Endothelial cell of umbilical vein (primary cell): ENCODE measurements at places on chromosomes 1 and 21.

DNA sequence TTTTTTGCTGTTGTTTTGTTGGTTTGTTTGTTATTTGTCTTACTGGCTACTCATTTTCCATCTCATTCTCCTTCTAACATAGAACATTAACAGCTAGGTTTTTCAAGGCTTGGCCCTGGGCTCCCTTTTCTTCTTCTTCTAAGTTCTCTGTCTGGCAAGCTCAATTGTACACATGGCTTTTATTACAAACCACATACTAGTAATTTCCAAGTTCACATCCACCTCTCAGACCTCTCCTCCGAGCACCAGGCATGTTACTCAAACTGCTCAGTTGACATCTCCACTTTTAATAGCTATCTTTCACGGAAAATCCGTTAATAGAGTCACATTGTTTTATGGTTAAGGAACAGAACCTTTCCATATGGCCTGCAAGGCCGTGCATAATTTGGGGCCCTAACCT lies 736.9 kb upstream of the ADAMTS5 start:
- H3K27me3 ChIP-seq = no peaks in the 10 kb centered on the region
- no peak overlapping the region for H3K27ac ChIP-seq
- no peaks in the 10 kb centered on the region for H3K36me3 ChIP-seq
- no peak for DNase-seq
- H3K4me1 ChIP-seq = no peaks in the 10 kb centered on the region

- DNase-seq = no peak
- no peaks in the 10 kb centered on the region for H3K4me1 ChIP-seq
- H3K36me3 ChIP-seq = no peaks in the 10 kb centered on the region
- H3K4me3 ChIP-seq = no peak overlapping the region
- no peak overlapping the region for H3K27ac ChIP-seq
These were observed 7.3 kb downstream of the C8B start for GRCh38 chr1:56958526-56958925.

DNA sequence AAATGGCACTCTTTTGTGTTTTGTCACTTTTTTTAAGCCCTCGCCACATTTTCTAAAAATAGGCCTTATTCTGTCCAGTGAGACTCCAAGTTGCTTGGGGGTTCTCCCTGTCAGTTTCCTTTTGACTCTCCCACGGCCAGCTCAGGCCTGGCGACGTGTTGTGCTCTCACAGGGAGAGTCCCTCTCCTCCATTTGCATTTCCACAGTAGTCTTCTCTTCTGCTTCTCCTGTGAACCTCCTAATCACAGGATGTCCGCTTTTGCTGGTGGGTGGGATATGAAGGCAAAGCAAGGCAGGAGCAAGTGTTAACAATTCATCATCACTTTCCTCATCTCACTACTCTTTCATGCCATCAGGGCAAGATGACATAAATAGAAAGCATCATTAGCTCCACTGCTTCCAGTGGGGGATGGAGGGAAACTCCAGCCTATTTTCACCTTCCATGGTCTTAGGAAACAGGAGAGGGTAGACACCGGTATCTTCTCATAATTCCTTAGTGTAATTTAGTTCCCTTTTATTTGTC lies 99.8 kb downstream of the INTS7 start:
- no peak overlapping the region for H3K27ac ChIP-seq
- DNase-seq = no peak
- no peaks in the 10 kb centered on the region for H3K27me3 ChIP-seq
- no peak overlapping the region for H3K4me3 ChIP-seq
- H3K36me3 ChIP-seq = no peaks in the 10 kb centered on the region
- no peaks in the 10 kb centered on the region for H3K4me1 ChIP-seq

- H3K27me3 ChIP-seq = no peaks in the 10 kb centered on the region
- no peaks in the 10 kb centered on the region for H3K36me3 ChIP-seq
These were observed 4.3 kb upstream of the FGGY start for GRCh38 chr1:59292562-59292961.

DNA sequence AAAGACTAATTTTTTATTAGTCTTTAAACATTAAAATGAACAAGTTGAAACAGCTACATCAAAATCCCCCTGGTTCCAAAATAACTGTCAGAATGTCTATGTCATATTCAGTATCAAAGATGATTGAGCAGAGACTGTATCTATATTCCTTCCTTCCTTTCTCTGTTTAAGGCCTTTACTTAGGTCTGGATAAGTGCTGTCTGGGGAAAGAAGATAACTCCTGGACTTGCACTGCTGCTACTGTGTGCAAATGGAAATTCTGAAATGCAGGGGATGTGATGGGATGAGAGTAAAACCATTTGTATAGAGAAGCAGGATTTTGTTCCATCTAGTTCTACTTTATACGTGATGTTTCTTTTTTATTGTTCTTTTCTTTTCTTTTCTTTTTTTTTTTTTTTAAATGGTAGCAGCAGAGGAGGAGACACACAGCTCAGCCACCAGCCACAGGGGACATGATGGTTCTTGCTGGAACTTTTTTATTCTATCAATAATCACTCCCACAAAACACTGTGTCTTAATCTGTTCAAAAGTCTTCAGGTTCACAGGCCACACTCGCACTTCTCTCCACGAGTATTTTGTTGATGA lies 33.6 kb upstream of the FOXE3 start:
- no peak for DNase-seq
- H3K4me1 ChIP-seq = no peaks in the 10 kb centered on the region
- H3K36me3 ChIP-seq = peaks cover 2% of the 10 kb centered on the region
- no peak overlapping the region for H3K4me3 ChIP-seq

DNA sequence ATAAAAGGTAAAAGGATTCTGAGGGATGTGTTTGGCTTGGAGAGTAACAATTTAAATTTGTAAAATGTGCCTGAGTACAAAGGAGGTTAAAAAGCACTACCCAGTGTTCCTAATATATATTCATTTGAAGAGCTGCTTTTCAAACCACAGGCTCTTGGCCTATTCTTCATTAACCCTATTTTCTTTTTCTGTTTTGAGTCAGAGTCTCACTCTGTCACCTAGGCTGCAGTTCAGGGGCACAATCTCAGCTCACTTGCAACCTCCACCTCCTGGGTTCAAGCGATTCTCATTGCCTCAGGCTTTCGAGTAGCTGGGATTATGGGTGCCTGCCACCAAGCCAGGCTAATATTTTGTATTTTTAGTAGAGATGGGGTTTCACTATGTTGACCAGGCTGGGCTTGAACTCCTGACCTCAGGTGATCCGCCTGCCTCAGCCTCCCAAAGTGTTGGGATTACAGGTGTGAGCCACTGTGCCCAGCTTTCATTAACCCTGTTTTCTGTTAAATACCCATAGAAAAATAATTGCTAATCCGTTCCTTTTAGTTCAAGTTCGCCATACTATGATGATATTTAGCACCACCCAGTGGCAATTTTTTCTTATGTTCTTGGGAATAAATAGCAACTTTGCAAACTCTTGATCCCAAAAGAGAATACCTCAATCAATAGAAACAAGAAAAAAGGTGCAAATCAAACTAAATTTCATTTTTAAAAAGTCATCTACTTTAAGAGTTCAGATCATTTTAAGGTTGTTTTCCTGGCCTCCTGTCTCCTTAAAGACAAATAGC lies 30.5 kb downstream of the ZBTB8OS start:
- peak; percentile 45 for DNase-seq
- H3K4me3 ChIP-seq = no peak overlapping the region
- H3K27ac ChIP-seq = no peak overlapping the region
- H3K4me1 ChIP-seq = no peaks in the 10 kb centered on the region

- no peaks in the 10 kb centered on the region for H3K27me3 ChIP-seq
- H3K36me3 ChIP-seq = no peaks in the 10 kb centered on the region
- H3K4me1 ChIP-seq = peaks cover 5% of the 10 kb centered on the region
- no peak overlapping the region for H3K4me3 ChIP-seq
These were observed 4.8 kb upstream of the LRRC8B start for GRCh38 chr1:89519779-89520358.

- no peak for DNase-seq
- no peak overlapping the region for H3K27ac ChIP-seq
- no peak overlapping the region for H3K4me3 ChIP-seq
- H3K4me1 ChIP-seq = no peaks in the 10 kb centered on the region
These were observed 28.1 kb upstream of the C1QA start for GRCh38 chr1:22608361-22608760.

DNA sequence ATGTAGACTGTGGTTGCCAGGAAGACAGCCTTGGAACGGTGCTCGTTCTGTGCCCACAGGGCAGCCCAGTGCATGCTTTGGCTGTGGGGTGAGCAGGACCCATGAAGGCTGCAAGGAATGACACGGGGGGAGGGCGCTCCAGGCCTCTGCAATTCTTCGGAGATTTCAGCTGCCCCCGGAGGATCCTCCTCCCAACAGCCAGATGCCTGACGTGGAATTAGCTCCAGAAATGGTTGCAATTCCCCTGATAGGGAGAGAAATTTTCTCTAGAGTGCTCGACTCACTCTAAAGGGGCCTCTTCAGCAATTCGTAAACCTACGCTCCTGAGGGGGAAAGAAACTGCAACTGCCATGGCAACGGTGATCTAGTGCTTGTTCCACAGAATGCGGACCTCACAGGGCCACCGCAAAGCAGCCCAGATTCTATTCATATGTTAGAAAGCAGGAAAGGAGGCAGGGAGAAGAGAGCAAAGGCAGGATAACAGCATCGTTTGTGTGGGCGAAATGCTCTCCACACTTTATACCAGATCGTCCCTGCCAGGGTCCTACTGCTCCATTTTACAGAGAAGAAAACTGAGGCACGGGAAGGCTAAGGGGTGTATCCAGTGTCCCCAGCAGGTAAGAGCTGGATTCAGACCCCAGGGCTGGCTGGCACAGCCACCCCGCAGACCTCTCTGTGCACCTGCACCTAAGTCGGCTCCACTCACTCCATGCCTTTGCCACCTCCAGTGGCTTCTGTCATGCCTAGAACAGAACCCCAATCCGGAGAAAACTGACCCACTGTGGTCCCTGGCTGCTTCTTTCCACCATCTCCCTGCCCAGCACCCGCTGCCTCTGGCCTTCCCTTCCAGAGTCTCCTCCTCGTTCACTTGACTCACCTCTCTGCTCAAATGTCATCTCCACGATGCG lies 11.9 kb upstream of the PDE9A start:
- H3K27me3 ChIP-seq = peaks cover 5% of the 10 kb centered on the region
- DNase-seq = no peak
- H3K36me3 ChIP-seq = no peaks in the 10 kb centered on the region
- H3K27ac ChIP-seq = no peak overlapping the region
- H3K4me1 ChIP-seq = no peaks in the 10 kb centered on the region

DNA sequence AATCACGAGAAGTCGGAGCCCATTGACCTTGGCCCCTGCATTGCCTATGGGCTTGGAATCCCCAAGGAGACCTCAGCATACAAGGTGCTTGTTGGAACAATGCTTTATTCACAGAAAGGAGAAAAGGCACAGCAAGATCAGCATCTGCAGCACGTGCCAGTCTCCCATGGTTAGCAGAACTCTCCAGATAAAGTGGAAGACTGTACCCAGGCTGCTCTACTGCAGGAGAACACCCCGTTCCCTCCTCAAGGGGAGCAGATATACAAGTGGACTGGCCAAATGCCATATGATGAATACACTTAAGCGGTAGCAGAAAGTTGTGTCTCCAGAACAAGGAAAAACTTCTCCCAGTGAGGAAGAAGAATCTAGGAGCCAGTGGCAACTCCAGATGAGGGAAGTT lies 53.5 kb downstream of the ST6GALNAC3 start:
- no peak for DNase-seq
- no peaks in the 10 kb centered on the region for H3K36me3 ChIP-seq
- no peaks in the 10 kb centered on the region for H3K4me1 ChIP-seq
- no peak overlapping the region for H3K4me3 ChIP-seq
- no peaks in the 10 kb centered on the region for H3K27me3 ChIP-seq
- H3K27ac ChIP-seq = no peak overlapping the region

- H3K27me3 ChIP-seq = no peaks in the 10 kb centered on the region
- H3K4me1 ChIP-seq = no peaks in the 10 kb centered on the region
- no peak overlapping the region for H3K4me3 ChIP-seq
- H3K27ac ChIP-seq = no peak overlapping the region
- no peaks in the 10 kb centered on the region for H3K36me3 ChIP-seq
These were observed 60.1 kb downstream of the TMCO4 start for GRCh38 chr1:19739628-19740027.

- H3K27me3 ChIP-seq = no peaks in the 10 kb centered on the region
These were observed 28.1 kb downstream of the CFAP74 start for GRCh38 chr1:1975535-1975934.

- H3K27ac ChIP-seq = no peak overlapping the region
These were observed 32.9 kb downstream of the NBPF3 start for GRCh38 chr1:21472861-21473260.

DNA sequence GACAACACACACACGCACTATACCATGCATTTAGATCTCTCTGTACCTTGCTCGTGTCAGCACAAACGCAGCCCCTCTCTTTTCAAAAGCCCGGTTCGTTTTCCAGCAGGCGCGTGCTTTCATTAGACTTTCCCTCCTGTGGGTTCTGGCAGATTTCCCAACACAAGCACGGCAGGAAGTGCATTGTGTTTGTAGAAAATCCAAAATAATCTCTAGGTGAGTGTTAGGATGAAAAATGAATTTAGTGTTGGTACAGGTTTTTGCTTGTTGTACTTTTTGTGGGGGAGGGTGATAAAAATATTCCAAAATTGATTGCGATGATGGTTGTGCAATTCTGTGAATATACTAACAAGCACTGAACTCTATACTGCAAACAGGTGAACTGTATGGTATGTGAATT lies 54.1 kb upstream of the POFUT2 start:
- no peaks in the 10 kb centered on the region for H3K27me3 ChIP-seq
- H3K36me3 ChIP-seq = no peaks in the 10 kb centered on the region
- no peak overlapping the region for H3K27ac ChIP-seq
- peak; percentile 36 for DNase-seq
- peaks cover 11% of the 10 kb centered on the region for H3K4me1 ChIP-seq

GRCh38 chr1:95701450-95702173 lies 467.6 kb downstream of the RWDD3 start:
- no peaks in the 10 kb centered on the region for H3K4me1 ChIP-seq
- H3K27ac ChIP-seq = no peak overlapping the region
- H3K36me3 ChIP-seq = no peaks in the 10 kb centered on the region
- no peak for DNase-seq

DNA sequence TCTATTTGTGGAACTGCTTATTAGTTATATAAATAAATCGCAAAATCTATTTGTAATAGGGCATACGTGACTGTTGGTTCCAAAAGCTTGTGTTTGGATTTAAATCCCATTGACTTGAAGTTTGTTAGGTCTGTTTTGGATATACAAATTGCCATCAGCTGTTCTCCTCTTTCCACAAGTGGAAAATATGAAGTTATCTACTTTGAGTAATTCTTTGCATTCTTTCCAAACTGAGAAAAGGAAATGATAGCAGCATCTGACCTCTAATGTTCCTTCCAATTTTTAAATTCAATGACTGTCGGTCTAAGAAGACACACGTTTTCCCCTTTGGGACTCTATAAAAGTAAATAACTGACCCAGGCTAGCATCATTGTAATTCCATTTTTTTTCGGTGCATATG lies 165.7 kb upstream of the SGIP1 start:
- peaks cover 45% of the 10 kb centered on the region for H3K36me3 ChIP-seq
- peaks cover 40% of the 10 kb centered on the region for H3K4me1 ChIP-seq
- H3K27me3 ChIP-seq = no peaks in the 10 kb centered on the region
- no peak overlapping the region for H3K27ac ChIP-seq

- no peak overlapping the region for H3K27ac ChIP-seq
- DNase-seq = no peak
- H3K4me3 ChIP-seq = no peak overlapping the region
These were observed 616 bp upstream of the LAX1 start for GRCh38 chr1:203764105-203765028.

- no peaks in the 10 kb centered on the region for H3K27me3 ChIP-seq
- H3K4me3 ChIP-seq = no peak overlapping the region
- H3K27ac ChIP-seq = peak overlapping the region; percentile 98
- DNase-seq = peak; percentile 37
These were observed 57.1 kb downstream of the GIPC2 start for GRCh38 chr1:78102916-78103315.
